ENCODE measurements at places on chromosomes 11 and 22.

GRCh38 chr22:45008751-45009605 is 827 bp downstream of the PHF21B start:
- DNase-seq, result no peak

- DNase-seq, result no peak
Observed at GRCh38 chr22:42955087-42955635, 59.8 kb downstream of the PACSIN2 start.

GRCh38 chr11:114236829-114237228 is 59.4 kb upstream of the NNMT start:
- no peak for DNase-seq

DNA sequence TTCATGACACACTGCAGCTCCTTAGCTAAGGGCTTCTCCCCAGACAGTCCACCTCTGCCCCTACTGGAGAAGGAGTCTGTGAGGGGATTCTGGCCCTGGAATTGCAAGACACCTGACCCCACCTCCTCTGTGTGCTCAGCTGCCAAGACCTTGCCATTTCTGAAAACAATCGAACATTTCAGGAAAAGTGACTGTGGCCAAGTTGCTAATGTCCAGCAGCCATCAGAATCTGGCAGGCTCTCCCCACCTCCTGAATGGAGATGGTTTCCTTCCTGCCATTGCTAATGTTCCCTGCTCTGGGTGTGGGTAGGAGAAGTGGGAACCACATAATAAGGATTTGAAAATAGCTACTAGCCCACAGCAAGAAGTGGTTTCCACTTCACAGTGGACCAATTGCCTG is 127.2 kb upstream of the ALX4 start:
- no peak for DNase-seq

- no peak for DNase-seq
Observed at GRCh38 chr11:2991452-2992233, 486 bp downstream of the NAP1L4 start.

DNA sequence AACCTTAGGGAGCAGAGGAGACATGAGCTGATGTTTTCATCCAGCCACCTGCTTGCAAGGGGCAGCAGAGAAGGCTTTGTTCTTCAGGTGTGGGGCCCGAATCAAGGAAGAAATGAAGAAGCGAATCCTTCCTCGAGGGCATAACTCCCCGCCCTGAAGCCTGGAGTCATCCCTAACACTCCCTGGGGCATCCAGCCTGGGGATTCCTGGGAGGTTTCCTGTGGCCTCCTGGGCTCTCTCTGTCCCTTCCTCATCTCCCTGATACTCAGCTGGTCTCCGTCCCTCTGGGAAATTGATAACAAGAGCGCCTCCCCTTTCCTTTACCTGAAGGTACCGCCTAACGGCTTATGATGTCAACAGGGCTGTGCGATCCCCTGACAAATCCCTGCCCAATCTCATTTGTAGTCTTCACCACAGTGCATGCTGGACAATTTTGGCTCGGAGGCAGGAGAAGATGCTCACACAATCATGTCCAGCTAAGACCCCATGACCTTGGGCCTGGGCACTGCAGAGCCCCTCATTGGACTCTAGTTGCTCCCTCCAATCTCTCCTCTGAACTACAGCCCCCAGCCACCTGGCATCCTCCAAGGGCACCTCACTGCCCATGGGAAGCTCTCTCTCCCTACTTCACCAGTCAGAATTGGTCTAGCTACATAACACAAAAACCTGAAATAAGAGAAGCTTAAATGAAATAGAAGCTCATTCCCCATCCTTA is 80.6 kb upstream of the RTL6 start:
- DNase-seq, result no peak

DNA sequence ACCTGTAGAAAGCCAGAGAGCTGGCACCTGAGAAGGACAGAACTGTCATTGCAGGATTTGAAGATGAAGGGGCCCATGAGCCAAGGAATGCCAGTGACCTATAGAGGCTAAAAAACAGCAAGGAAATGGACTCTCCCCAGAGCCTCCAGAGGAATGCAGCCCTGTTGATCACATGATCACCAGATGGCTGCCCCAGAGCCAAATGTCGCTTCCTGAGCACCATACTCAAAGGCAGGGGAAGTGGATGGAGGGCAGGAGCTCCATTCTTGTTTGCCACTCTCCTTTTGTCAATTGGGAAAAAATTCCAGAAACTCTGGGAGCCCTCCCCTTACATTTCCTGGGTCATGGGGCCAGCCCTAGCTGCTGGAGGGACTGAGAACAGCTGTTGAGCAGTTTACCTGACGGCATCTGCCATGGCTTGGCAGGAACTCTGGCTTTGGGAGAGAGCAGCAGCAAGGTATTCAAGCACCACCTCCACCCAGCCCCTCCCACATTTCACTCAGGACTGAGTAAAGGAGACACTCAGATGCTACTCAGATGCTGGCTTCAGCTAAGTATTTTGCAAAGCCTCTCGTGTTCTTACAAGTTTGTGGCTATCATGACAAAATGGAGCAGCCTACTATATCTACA is 46.9 kb downstream of the DKK3 start:
- DNase-seq, result no peak

DNA sequence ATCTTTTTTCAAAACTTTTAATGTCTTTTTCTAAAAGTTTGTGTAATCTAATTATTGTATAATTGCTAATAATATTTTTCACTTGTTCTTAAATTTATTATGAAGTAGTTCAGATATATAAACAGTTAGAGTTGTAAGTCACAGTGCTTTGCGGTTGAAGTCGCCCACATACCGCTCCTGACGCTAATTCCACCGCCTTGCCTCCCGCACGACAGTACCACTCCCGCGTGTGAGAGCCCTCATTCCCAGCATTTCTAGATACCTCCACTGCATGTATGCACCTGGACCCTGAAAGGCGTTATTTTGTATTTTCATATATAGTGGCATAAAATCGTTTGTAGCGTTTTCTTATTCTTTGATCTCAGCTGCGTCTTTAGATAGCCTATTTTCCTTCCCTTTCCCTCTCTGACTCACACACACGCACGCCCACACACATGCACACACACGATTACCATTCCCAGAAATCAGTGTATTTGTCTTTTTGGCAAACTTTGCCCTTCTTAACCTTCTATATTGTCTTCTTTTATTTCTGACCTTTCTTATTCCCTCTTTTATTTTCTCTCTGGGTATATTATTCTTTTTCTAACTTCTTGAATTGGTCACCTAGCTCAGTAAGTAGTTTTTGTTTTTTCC is 56.4 kb upstream of the PITPNB start:
- no peak for DNase-seq

- DNase-seq, result no peak
Observed at GRCh38 chr11:112558691-112559090, 298.0 kb upstream of the PLET1 start.

- DNase-seq, result no peak
Observed at GRCh38 chr22:40237241-40237640, 59.5 kb downstream of the TNRC6B start.

DNA sequence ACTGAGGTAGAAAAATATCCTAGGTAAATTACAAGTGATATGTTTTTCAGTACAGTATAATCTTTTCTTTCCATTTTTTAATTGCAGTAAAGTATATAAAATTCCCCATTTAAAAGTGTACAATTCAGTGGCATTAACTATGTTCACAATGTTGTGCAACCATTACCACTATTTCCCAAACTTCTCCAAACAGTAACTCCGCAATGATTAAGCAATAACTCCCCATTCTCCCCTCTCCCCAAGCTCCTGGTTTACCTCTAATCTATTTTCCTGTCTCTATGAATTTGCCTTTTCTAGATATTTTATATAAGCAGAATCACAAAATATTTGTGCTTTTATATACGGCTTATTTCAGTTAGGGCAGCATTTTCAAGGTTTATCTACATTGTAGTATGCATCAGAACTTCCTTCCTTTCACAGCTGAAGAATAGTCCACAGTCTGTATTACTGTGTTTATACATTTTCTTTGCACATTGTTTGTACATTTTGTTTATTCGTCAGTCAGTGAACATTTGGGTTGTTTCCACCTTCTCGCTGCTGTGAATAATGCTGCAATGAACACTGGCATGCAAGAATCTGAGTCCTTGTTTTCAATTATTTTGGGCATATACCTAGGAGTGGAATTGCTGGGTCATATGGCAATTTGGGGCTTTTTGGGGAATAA is 110.7 kb downstream of the RPL27A start:
- DNase-seq, result no peak

GRCh38 chr22:28027453-28028448 is 108.7 kb upstream of the PITPNB start:
- no peak for DNase-seq

DNA sequence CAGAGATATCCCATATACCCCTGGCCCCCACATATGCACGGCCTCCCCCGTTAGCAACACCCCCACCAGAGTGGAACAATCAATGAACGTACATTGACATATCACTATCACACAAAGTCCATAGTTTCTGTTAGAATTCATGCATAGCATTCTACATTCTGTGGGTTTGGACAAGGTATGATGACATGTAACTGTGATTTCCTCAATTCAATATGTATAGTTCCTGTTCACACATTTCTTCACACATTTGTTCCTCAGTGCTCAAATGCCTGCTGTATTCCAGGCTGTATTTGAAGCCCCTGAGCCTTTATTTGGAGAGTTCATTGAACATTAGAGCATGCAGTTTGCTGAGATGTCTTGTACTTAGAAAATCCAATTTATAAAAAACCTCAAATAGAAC is 69.9 kb downstream of the PTPRJ start:
- no peak for DNase-seq

GRCh38 chr11:10651656-10652361 is 41.7 kb downstream of the IRAG1 start:
- no peak for DNase-seq

DNA sequence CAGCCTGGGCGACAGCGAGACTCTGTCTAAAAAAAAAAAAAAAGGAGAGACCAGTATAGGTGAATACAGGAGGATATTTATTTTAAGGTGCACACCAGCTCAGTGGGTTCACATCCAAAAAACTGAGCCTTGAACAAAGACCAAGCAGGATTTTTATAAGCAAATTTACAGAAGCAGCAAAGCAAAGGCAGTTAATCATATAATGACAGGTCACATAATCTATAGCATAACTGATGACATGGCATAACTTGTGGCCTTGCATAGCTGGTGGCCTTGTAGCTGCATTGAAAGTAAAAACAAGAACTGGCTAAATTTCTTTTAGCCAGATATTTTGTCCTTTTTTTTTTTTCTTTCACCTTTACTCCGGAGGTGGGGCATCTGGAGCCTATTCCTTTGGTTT is 2.7 kb upstream of the PLAAT3 start:
- no peak for DNase-seq

GRCh38 chr11:10400856-10401255 is 54.2 kb upstream of the AMPD3 start:
- no peak for DNase-seq

All from activated T-helper 1 cell treated with Interleukin-2 at 50 U/mL for 16 hours (primary cell).